Hippocampal formation (tissue), 2 donors: ENCODE measurements at places on chromosomes 1 and 21.
A peak's percentile ranks its signal among the peaks of the same experiment; 100 is the strongest.

GRCh38 chr1:206469411-206469932, 804 bp upstream of the IKBKE start:
- DNase-seq, result no peak

GRCh38 chr1:3032371-3033039, 11.2 kb downstream of the ACTRT2 start:
- no peak for DNase-seq

DNA sequence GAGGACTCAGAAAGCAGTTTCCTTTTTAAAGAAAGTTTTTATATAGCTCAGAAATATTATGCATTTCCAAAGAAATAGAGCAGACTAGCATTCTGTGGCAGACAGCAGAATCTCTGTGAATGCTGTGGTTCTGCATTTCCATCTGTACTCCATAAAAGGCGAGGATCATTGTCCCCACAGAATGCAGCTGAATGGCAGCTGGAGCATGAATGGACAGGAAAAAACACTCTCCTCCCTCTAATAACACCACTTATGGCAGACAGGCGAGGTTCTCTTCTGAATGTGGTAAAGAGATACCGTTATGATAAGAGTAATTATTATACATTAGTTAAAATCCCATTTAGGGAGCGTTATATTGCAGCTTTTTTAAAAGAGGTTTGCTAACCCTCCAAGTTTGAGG, 81.4 kb upstream of the WLS start:
- DNase-seq, result no peak

DNA sequence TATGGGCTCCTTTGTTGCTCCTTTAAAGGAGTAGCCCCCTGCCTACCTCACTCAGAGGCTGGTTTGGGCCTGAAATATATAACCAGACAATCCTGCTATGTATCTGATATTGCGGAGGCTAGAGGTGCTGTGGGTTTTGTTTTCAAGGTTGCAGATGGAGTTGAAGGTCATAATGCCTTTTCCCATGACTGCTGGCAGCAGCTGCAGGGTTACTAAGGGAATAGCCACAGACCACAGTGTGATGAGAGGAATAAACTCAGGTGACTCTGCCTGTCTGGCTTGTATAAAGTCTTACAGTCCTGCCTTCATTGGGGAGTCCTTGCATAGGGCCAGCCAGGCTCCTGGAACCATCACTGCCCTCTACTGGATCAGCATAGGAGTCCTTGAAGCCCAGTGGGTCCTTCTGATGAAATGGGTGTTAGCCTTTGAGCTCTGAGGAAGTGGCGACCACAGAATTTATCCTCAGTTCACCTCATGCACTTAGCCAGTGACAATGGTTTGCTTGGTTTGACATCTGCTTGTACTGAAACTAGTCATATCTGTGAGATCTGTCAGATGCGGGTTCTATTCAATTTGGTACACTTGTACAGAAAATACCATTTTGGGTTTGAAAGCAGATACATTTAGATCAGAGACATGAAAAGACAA, 174.4 kb upstream of the HMCN1 start:
- no peak for DNase-seq

- DNase-seq, result peak; percentile 16
Measured at GRCh38 chr1:116311756-116312680, 61.0 kb upstream of the ATP1A1 start.

GRCh38 chr1:56258371-56258770, 321.0 kb downstream of the PLPP3 start:
- no peak for DNase-seq

- no peak for DNase-seq
Measured at GRCh38 chr1:7325254-7325653, 445.8 kb upstream of the VAMP3 start.

DNA sequence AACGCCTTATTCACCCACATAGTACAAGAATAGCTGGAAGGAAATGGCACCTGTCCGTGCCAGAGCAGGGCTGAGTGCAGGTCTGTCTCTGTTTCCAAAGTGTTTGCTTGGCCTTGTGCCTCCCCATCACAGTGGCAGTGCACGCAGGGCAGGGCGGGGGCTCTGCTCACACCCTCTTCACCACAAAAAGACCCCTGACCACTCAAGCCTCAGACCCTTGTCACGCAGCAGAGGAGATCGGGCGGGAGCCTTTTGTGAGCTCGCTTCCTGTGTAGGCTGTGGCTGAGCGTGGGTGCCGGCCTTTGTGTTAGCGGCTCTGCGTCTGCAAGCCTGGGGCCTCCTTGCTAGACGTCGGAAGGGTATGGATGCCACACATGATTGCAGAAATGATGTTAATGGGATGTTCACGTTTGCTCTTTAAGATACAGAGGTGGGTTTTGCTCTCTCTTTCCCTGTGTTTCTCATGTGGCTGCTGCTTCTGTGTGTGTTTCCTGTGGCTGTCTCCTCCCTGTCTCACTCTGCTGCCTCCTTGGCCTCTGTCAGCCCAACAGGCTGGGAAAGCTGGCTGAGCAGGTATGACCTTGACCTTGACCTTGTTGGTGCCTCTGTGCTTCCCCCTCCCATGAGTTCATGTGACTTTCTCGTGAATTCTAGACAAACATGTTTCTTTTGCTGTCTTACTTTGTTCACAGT, 45.4 kb downstream of the S100B start:
- no peak for DNase-seq

DNA sequence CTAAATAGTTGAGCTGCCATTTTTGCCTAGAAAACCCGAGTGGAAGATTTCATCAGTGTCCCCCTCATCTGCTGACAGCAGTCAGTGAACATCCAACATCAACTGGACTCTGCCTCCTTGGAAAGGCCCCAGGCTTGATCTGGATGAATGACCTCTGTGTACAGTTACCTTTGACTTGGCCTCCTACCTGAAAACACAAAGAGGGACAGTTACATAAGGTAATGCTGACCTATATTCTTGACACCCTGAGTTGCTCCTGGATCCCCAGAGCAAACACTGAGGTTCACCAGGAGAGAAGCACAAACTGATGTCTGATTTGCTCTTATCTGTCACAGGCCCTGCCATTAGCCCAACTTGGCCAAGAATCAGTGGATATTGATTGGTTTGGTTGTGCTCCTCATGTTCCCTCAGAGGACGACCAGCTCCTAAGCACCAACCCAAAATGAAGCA, 138.9 kb downstream of the PROX1 start:
- DNase-seq, result no peak

DNA sequence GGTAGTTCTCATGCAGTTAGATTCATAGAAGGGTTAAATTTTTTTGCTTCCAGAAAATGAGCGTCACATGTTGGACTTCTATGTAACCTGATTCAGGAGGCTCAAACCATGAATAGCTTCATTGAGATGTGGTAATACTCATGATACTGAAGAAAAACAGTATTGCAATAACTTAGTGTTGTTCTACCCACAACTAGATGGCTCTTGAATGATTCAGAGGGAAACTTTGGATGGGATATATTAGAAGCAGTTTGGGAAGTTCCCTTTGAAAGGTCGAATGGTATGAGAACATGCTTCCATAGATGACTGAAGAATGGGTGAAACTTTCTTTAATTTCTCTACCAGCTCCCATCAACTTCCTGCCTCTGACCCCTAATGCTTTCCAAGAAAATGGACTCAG, 211.7 kb upstream of the PTGFR start:
- DNase-seq, result no peak

GRCh38 chr1:76239470-76239918, 164.9 kb downstream of the ST6GALNAC3 start:
- no peak for DNase-seq

DNA sequence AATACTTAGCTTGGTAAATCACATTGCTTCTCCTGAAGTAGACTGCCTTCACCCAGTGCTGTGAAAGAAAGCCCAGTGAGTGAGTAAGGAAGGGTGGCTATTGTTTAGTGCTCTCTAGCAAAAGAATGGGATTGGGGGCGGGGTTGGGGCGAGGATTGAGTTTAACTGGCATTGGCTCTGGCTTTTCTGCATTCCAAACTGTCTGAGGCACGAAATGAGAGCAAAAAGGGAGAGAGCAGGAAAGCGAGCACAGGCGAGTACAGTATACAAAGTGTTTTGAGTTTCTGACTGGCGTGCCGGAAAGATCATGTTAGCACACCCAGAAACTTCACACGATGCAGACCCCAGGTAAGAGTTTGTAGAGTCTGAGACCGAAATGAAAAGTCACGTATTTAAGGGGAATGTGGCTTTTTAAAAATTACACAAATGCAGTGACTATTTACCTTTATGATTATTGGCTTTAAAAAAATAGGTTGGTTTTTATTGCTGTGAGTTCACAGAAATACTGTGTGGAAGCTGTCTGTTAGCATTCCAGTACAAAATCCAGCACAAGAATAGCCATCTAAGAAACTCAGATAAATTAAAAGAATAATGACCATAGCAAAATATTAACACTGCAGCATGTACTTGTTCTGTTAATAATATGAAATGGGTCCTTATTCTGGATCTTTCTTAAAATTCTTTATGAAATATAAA, 155.4 kb downstream of the CLEC20A start:
- no peak for DNase-seq

- DNase-seq, result no peak
Measured at GRCh38 chr1:67335411-67335810, 27.7 kb downstream of the IL12RB2 start.

GRCh38 chr1:85142753-85143152, 58.1 kb downstream of the SYDE2 start:
- DNase-seq, result no peak

GRCh38 chr1:83573776-83574175, 425.2 kb downstream of the TTLL7 start:
- no peak for DNase-seq

DNA sequence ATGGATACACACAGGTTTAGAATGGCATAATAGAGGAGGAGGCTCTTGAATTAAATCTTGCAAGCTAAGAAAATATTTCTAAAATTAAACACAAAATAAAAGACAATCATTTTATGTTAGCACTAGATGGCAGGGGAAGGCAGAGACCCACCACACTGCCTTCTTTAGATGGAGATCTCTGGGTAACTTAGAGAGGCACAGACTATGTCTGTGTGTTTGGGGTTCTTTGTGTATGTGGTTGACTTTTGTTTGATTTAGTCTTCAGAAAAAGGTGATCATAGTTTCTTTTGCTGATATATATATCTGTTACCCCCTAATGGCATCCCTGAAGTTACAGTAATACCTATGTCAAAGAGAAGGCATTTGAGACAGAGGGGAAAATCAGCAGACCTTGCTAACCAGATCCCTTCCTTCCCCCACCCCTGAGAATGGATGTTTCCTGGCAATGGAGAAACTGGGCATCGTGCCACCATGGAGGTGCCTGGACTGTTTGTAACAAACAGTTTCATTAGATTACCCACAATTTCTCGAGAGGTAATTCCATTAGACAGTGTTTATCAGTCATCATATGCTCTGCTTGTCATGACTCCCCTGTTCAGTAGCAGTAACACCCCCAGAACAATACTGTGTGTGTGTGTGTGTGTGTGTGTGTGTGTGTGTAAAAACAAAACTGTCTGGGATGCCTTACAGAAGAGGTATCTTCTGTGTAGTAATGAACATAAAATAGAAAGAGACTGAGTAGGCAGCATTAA, 228.3 kb upstream of the DEPDC1 start:
- DNase-seq, result no peak

DNA sequence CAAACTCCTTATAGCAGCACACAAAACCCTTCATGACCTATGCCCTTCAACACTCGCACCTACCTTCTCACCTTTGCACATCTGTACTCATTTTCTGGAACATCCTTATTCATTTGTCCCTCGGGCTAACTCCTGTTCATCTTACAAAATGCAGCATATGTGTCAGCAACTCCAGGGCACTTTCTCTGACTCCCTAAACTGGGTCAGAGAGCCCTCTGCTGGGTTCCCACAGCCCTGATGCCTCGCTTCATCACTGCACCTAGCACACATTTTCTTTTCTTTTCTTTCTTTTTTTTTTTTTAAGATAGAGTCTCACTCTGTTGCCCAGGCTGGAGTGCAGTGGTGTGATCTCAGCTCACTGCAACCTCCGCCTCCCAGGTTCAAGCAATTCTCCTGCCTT, 54.0 kb downstream of the RAB3B start:
- no peak for DNase-seq

GRCh38 chr1:48675251-48675650, 101.4 kb downstream of the BEND5 start:
- no peak for DNase-seq

DNA sequence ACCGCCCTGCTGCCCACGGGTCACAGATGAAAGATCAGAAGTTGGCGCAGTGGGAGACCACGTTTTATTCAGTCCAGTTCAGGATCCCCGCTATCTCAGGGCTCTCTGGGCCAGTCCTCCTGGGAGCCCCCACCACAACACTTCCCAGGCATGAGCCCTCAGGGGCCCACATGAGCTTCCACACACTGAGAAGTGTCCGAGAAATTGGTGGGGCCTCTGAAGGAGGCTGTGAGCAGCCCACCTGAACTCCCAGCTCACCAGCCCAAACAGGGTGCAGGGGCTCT, 12.1 kb downstream of the TRIM46 start:
- no peak for DNase-seq

DNA sequence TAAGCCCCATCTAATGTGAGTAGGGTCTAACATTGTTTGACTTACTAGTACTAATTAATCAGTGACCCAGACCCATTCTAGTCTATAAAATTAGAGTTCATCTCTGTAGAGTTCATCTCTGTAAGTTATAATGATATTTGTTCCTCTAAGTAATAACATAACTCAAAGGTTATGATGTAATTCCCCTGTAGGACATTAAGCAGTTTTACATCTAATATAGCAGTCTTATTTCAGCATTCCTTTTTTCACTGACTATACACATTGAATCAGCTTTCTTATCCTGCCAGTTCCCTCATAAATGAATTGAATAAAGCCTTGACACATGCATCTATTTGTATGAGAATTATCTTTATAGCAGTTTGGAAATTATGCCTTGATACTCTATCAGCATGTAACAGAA, 90.9 kb downstream of the SH3GLB1 start:
- DNase-seq, result no peak

DNA sequence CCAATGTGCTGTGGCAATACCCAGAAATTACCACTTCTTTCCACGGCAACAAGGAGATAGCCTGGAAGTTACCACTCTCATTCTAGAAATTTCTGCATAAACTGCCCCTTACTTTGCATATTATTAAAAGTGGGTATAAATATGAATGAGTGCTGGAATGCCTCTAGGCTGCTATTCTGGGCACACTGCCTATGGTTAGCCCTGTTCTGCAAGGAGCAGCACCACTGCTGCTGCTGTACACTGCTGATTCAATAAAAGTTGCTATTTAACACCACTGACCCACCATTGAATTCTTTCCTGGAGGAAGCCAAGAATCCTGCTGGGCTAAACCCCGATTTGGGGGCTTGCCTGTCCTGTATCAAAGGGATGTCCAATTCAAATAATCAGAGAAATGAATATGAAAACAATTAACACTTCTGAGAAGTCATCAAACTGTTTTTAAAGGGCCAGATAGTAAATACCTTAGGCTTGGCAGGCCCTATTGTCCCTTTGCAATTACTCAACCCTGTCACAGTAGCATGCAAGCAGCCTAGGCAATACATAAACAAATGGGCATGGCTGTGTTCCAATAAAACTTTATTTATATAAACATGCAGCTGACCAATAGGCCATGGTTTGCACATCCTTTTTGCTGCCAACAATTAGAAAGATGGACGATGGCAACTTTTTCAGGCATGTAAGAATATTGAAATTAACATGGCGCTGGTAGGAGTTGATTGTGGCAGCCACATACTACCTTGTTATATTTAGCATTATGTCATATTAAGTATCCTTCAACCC, 369.4 kb upstream of the B3GALT2 start:
- no peak for DNase-seq

- no peak for DNase-seq
Measured at GRCh38 chr1:228100822-228101613, 2.1 kb downstream of the C1orf35 start.
